Suppressor macrophage treated with lipopolysaccharide for 1 hour (primary cell): ENCODE measurements at places on chromosomes 2 and 18.
A peak's percentile ranks its signal among the peaks of the same experiment; 100 is the strongest.

- no peak for DNase-seq
These were observed 101.0 kb downstream of the MREG start for GRCh38 chr2:215912299-215912842.

DNA sequence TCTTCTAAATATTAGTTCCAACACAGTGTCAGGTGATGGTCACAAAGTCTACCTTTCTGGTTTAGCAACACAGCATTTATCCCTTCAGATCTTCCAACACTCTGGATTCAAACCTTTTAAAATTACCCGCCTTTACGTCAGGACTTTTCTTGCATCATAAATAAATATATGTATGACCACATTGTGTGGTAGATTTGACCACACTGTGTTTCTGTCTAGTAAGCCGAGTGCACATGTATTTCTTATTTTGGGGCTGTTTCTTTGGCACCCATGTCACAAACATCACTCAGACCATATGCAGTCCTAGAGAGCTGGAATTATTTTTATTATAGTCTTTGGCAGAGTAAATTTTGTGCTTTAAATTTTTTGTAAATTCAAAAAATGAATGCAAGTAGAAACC is 172.1 kb downstream of the ANKRD44 start:
- DNase-seq, result peak; percentile 41

- no peak for DNase-seq
These were observed 273.3 kb downstream of the GBX2 start for GRCh38 chr2:235894839-235895238.

DNA sequence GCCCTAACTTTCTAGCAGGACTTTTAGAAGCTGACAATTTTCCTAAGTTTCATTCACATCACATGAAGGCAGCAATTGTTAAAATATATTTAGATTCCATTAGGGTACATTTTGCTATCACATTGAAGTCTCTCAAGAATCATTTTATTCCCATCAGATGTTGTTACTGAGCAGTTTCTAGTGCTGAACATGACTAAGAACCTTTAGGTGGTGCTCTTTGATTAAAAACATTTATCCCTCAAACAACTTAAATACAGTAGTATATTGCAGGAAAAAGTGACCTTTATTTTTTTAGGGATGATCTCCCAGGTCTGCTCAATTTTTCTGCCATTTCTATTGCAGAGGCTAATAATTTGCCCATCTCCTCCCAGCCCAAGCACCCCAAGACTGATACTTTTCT is 22.9 kb upstream of the NARS1 start:
- no peak for DNase-seq

- no peak for DNase-seq
These were observed 751 bp downstream of the IL18R1 start for GRCh38 chr2:102356381-102356712.

GRCh38 chr2:173132531-173132930 is 56.9 kb downstream of the MAP3K20 start:
- no peak for DNase-seq

DNA sequence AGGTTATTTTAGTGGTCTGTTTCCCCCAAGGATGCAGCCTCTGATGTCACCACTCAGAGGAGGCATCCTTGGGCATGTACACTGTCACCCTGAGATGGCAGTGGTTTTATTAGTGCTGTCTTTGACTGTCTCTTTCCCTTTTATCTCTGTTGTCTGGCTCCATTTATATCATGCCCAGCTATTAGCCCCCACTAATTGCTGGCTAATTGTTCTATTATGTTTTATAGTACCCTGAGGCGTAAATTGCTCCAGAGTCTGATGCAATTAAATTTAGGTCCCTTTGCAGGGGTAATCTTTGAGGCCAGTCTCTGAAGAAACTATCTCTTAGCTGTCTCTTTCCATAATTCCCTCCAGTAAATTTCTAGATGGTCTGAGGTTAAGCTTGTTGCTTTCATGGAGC is 301.0 kb upstream of the KLHL29 start:
- no peak for DNase-seq

DNA sequence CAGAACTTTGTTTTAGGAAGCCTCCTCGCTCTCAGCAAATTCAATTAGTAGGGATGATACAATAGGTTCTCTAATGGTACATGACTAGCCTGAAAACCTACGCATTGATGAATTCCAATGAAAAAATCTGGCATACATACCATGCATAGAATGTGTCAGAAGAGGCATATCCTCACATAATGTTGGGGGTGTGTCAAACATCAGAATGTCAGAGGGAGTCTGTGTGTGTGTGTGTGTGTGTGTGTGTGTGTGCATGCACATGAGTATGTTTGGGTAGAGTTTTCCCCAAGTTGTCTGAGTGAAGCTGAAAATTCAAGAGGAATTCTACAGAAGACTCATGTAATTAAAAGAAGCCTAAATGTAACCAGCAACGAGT is 78.5 kb downstream of the FIGN start:
- DNase-seq, result no peak

DNA sequence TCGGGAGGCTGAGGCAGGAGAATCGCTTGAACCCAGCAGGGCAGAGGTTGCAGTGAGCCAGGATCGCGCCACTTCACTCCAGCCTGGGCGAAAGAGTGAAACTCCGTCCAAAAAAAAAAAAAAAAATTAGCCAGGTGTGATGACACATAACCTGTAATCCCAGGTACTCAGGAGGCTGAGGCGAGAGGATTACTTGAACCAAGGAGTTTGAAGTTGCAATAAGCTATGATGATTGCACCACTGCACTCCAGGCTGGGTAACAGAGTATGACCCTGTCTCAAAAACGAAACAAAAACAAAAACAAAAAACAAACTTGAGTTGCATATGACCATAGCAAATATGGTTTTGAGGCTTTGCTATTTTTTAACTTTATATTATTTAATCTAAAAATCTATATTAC is 25.8 kb downstream of the SANBR start:
- DNase-seq, result no peak

GRCh38 chr2:51778806-51779205 is 746.9 kb upstream of the NRXN1 start:
- DNase-seq, result no peak

DNA sequence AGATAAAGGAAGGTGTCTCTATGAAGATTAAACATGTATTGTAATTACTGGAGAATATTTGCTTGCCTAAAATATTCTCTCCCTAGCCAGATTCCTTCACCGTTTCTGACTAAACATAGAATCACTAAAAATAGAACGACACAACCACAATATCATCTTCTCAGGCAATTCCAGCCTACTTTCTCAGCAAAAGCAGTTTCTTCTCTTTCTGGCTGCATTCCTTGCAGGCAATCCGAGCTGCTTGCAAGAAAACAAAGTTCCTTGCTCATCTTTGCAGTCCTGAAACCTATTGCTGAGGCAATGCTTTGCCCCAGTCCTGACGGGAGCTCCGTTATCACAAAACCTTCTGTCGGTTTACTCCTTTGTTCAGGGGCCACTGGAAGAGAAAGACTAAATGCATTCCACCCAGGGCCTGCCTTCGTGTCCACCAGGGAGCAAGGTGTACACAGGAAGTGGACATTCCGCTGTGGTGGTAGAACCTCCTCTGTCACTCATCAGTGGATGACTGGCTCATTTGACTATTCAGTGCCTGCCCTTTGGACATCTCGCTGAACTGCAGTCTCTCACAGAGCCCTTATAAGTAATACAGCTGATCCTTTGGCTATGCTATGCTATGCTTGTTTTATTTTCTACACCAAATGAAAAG is 239.2 kb upstream of the DOK6 start:
- DNase-seq, result no peak

DNA sequence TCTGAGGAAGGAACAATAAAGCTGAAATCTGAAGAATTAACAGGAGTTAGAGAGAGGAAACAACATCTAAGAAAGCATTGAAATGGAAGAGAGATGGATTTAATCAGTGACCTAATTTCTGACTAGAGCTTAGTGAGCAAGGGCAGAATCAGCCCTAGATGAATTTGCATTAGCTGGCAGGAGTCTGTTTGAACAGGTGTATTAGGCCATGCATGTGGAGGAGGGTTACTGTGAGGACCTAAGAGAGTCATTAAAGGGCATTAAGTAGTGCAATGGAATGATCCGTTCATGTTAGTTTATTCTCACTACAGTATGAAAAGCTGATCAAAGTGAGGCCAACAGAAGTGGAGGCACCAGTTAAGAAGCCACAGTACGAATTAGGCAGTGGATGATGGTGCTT is 285.3 kb downstream of the GRB14 start:
- DNase-seq, result no peak

DNA sequence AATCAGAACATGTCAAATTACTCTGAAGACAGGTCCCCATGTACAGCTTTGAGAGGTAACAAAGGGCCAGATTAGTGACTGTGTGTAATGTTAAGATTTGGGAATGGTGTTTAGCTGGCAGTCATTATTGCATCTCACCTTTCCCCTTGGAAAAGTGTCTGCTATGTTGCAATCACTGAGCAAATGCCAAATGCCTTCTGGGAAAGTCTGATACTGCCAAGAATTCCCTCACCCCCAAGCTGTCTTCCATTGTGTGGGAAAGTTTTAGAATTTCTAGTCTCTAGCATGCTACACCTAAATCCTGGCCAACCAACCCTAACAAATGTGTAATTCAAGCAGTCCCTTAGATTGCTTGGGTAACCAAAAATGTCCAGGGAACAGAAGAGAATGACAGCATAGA is 13.6 kb upstream of the PELI1 start:
- no peak for DNase-seq

- DNase-seq, result peak; percentile 82
These were observed 3.6 kb upstream of the KYNU start for GRCh38 chr2:142873831-142874287.

- no peak for DNase-seq
These were observed 121.7 kb upstream of the LINC00305 start for GRCh38 chr18:64270608-64271007.

GRCh38 chr2:211652327-211652726 is 886.3 kb downstream of the ERBB4 start:
- DNase-seq, result no peak

DNA sequence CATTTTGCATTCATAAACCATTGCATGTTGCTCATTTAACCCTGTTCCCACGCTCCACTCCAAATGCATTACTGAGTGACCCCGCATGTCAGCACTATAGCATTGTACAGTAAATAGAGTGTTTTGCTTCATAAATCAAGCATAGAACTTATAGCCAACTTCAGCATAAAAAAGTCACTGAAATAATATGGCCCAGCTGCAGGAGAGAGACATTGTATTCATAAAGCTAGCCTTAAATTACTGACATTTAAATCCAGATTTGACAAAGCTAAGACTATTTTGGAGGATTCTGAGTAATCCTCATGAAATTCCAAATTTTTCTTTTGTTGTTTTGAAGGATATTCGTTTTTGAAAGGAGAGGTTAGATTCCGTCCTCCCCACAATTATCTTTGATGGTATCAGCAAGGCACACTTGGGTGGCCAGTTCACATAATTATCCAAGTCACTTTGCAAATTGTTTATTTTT is 320.9 kb upstream of the TCF4 start:
- DNase-seq, result no peak

GRCh38 chr2:175450029-175450760 is 268.7 kb upstream of the ATP5MC3 start:
- DNase-seq, result no peak

DNA sequence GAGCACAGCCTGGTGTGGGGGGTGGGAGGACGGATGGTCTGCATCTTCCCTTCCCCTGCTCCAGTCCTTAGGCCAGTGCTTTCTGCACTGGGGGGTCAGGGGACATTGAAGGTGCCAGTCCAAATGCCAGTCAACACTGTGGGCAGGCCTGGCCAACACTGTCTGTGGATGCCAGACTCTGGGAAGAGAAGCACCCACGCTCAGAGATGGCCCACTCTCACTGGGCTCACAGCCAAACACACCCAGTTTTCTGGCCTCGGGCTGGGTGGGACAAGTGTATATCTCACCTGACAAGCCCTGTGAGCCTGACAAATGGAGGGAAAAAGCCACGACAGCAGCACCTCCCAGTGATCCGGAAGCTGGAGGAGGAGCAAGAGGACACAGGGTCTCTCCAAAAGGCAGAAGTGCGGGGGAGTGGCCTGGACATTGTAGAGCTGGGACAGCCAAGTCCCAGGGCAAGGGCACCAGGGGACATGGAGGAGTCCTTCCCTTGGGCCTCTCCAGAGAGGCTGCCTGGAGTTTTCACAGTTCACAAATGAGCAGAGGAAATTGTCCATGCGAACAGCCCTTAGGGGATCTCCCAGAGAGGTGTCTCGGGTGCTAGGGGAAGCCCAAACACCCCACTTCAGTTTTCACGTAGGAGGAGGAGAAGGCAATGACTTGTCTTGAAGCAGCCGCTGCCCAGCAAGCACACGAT is 79.3 kb downstream of the SDC1 start:
- DNase-seq, result peak; percentile 82

DNA sequence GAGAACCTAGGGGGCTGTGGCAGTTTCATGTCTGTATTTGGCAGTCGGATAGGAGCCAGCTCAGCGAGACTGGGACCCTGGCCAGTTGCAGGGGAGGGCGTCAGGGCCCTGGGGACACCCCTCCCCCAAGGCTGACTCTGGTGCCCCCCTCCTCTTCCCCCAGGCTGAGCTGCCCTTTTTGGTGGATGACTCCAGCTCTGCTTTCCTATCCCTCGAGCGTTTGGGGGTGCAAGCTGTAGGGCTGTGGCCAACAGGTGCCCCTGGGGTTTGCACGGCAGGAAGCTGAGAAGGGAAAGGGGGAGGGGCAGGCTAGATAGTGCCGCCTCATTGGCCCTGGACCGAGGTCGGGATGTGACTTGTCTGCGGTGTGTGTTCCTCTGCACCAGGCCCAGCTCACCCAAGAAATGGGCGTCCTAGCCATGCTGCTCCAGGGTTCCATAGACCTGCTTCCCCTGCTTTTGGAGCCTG is 26.4 kb downstream of the SPEG start:
- no peak for DNase-seq

DNA sequence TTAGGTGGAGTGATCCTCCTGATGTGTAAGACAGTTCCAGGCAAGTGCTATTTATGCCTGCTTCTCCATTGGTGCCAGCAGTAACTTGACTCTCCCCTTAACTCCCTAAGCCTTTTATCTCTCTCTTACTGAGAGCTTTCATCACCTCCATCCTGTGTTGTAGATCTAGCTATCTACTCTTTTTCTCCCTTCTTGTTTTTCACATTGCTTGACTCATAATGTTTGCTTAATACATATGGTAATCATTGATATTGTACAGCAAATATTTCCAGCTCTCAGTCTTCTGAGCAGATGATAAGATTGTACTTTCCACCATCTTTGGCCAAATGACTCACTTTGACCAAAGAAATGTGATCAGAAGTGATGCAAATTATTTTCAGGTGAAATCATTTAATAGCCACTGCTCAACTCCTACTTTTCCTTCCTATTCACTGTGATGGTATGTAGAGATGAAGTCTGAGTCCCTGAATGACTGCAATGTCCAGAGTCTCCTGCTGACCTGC is 165.0 kb downstream of the PLCL1 start:
- no peak for DNase-seq

GRCh38 chr2:217075268-217076057 is 215.6 kb upstream of the TNP1 start:
- peak; percentile 49 for DNase-seq

- no peak for DNase-seq
These were observed 54.8 kb upstream of the REV1 start for GRCh38 chr2:99544608-99545007.

DNA sequence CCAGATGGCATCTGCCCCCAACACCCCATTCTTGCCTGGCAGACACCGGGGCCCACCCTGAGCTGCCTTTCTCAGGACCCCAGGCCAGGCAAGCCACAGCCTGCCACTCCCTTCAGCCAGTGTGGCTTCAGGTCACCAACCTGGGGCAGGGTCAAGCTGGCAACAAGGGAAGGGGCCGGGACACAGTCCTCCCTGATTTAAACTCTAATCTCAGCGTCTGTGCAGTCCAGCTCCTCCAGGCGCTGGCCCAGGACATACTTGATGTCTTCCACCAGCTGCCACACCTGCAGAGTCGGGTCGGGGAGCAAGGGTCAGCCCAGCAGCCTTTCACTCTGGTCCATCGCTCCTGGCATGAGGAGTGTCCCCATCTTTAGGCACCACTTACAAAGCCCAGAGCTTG is 29.0 kb upstream of the ALPP start:
- DNase-seq, result no peak

GRCh38 chr2:63778391-63778790 is 63.3 kb upstream of the UGP2 start:
- no peak for DNase-seq
